H1 (cell line): ENCODE measurements at places on chromosomes 12 and 14. TPM values are rescaled to one million over a fixed set of nuclear protein-coding genes. Genes with fewer than 3 reads are reported as not detected.

Gene NDRG2
- 48.6 and 65.0 TPM in 2 replicates for polyA plus RNA-seq

DNA sequence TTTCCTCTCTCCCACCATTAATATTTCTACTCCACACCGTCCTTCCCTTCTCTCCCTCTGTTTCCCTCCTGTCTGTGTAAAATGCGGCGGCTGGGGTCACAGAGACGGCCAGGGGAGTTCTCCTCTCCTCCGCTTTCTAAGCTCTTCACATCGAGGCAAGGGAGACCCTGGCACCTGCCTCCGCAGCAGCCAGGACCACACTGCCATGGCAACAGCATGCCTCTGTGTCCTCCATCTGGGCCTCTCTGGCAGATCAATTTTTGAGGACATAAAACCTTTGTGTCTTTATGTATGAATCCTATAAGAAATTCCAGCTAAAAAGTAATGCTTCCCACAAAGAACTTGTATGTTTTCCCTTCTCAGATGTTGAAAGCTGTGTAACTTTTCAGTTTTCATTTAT is 41.4 kb downstream of the DYRK4 start:
- H3K36me3 ChIP-seq = no peaks in the 10 kb centered on the region
- no peak overlapping the region for H3K4me3 ChIP-seq
- H3K27me3 ChIP-seq = no peaks in the 10 kb centered on the region

Gene ST8SIA1
- 1.6 and 1.9 TPM in 2 replicates for polyA plus RNA-seq

Gene GPX2
- 0.49 and 0.89 TPM in 2 replicates for polyA plus RNA-seq

Gene CMKLR1
- polyA plus RNA-seq = 2.8 and 2.9 TPM in 2 replicates

Gene P2RX7
- polyA plus RNA-seq = 0.16 and 0.38 TPM in 2 replicates

DNA sequence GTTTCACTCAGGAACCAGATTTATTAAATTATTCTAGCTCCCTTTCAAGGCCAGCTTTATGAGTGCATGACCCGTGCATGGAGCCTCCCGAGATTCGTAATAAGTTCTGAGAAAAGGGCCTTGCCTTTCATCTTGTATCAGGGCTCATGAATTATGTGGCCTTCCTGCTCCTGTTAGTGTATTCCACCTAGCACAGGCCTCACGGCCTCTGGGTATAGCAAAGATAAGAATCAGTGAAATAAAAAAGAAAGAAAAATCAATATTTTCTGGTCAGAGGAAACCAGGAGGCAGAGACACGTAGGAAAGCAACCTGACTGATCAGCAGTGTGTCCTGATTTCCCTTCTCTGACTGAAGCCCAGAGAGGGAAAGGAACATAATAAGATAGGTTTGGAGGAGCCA is 111.4 kb downstream of the SLC35F4 start:
- no peak for DNase-seq
- no peak overlapping the region for H3K27ac ChIP-seq
- no peaks in the 10 kb centered on the region for H3K36me3 ChIP-seq
- no peaks in the 10 kb centered on the region for H3K4me1 ChIP-seq
- H3K27me3 ChIP-seq = no peaks in the 10 kb centered on the region

Gene ARMH4
- polyA plus RNA-seq = 6.4 and 7.1 TPM in 2 replicates

DNA sequence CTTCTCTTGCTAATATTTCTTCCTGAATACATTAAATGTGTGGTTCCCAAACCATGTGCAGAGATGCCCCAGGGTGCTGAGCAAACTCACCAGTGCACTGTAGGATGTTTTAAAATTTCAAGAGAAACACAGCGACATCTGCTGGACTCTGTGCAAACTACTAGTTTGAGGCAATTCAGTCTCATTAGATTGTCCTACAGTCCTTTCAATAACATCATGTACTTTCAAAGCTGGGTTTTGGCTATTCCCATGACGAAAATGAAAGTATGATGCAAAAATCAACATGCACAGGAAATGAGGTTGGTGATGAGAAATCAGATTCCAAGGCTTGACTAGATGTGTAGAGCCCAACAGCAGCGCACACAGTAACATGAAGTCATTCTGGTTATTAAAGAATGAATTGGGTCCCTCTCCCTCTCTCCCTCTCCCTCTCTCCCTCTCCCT is 66.3 kb downstream of the CLIP1 start:
- H3K4me3 ChIP-seq = no peak overlapping the region
- no peaks in the 10 kb centered on the region for H3K36me3 ChIP-seq
- H3K4me1 ChIP-seq = no peaks in the 10 kb centered on the region

Gene TMEM19
- polyA plus RNA-seq = 8.6 and 19.1 TPM in 2 replicates
